ENCODE measurements at places on chromosomes 4 and X.

- DNase-seq: no peak
Observed at GRCh38 chr4:184268584-184269160, 51.0 kb upstream of the ENPP6 start.

- DNase-seq: no peak
Observed at GRCh38 chrX:15530318-15530717, 29.7 kb downstream of the BMX start.

GRCh38 chr4:181619651-181620050 is 623.6 kb upstream of the TENM3 start:
- DNase-seq: no peak

DNA sequence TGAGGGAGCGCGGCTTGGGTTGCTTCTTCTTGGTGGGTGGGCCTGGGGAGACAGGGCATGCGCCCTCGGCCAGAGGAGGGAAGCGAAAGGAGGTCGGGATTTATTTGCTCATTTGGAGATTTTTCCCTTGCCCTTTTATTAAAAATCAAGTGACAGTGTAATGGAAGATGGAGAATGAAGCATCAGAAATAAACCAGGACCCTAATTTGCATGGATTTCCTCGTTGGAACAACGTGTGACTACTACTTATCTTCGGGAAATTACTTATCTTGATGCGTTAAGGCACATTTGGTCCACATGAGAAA is 709 bp upstream of the CLOCK start:
- DNase-seq: no peak

DNA sequence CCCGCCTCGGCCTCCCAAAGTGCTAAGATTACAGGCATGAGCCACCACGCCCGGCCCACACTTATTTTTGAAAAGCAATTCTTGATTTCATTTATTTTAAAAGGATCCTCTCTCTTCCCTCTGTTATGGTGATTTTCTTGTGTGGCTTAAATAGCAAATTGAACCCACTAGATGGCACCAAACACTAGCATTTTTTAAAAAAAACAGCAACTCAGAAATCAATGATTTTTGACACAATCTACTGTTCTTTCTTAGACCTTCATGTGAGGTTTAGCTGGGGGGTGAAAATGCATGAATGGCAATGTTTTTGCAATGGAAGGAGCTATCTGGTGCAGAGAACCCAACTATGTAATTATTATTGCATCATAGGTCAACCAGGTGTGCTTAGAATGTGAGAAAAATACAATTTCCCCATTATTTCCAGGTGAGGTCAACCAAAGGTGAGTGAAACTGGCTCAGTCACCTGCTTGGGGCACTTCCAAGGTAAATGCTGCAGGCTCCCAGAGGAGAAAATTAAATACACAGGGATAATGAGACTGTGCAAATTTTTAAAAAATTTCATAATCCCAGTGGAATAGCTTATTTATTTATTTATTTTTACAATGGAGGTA is 226.7 kb upstream of the PRKX start:
- no peak for DNase-seq

GRCh38 chrX:38216642-38217041 is 4.0 kb downstream of the SRPX start:
- no peak for DNase-seq

- DNase-seq: no peak
Observed at GRCh38 chr4:101528526-101528925, 181.2 kb upstream of the PPP3CA start.
